Testis (tissue), 5 donors: ENCODE measurements at places on chromosomes 3 and 15.

DNA sequence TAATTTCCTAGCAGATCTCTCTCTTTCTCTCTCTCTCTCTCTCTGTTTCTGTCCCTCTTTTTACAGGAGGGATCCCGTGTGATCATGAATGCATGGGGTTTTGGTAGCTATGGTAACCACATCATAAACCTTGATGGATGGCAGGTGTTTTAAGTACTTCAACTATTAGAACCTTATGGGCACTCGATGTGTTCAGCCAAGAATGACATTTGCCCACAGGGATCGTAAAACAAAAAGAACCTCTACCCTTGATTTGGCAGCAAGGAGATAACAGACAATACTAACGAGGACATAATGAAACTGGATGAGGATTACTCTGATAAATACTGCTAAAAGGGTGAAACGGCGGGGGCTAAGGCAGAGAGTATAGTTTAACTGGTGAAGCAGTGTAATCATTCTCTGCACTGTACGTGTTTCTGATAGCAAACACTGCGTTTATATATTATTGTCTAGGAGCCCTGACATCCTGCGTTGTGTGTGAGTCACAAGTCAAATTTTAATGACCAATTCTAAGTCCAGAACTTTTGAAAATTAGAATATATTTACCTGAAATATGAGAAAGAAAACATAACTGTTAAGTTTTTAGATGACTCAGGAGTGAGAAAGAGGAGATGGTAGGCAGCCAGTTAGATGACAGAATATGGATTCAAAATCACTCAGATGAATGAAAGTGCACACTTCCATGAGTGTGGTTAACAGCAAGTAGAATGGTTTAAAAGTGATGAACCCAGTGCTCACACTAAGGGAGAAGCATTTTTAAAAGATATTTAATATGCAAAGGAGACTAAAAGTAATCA is 80.3 kb downstream of the OTOL1 start:
- DNase-seq, result no peak

- DNase-seq, result no peak
Measured at GRCh38 chr15:59797756-59798604, 108.9 kb upstream of the BNIP2 start.

DNA sequence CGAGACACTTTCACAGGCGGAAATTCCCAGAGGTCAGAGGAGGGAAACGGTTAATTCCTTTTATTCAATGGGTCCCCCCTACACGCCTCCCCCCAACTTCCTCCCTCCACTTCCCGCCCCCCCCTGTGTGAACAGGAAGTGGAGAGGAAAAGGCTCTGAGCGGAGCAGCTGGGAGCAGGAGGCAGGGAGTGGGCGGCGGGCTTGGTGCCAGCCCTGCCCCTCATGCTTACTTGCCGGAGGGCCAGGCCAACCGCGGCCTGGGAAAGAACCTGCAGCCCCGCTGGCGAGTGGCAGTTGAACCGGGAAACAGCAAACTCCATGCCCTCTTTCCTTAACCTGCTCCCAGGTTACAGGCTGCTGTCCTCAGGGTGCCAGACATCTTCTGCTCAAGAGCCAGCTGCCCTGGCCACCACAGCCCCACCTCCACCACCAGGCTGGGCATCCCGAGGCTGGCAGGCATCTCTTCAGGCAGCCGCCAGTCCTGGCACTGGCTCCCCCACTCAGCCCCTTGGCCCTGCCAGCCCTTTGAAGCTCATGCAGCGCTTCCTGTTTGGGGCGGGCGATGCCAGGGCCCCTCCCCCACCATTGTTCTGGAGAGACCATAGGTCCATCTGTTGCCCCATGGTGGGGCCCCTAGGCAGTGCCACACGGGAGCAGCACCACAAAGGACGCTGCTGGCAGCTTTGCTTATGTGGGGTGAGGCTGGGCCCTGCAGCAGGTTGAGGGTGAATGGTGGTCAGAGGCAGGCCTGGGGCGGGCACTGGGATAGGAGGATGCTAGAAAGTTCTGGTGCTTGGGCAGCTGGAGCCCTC is 12.9 kb downstream of the VPS18 start:
- DNase-seq, result no peak

GRCh38 chr3:173371848-173372487 is 25.6 kb upstream of the NLGN1 start:
- DNase-seq, result peak; percentile 42

DNA sequence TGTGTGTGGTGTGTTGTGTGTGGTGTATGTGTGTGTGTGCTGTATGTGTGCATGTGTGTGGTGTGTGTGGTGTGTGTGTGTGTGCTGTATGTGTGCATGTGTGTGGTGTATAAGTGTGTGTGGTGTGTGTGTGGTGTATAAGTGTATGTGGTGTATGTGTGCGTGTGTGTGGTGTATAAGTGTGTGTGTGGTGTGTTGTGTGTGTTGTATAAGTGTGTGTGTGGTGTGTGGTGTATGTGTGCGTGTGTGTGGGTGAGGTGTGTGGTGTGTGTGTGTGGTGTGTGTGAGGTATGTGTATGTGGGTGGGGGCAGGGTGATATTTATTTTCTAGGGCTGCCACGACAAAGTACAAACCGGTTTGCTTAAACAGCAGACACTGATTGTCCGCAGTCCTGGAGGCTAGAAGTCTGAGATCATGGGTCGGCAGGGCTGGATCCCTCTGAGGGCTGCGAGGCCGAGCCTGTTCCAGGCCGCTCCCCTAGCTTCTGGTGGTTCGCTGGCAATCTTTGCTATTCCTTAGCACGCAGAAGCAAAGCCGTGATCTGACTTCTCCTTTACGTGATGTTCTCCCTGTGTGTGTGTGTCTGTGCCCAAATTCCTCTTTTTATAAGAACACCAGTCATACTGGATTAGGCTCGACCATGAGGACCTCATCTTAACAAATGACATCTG is 160.2 kb downstream of the XXYLT1 start:
- DNase-seq, result peak; percentile 63

GRCh38 chr3:147807776-147808175 is 398.6 kb downstream of the ZIC1 start:
- DNase-seq, result no peak

DNA sequence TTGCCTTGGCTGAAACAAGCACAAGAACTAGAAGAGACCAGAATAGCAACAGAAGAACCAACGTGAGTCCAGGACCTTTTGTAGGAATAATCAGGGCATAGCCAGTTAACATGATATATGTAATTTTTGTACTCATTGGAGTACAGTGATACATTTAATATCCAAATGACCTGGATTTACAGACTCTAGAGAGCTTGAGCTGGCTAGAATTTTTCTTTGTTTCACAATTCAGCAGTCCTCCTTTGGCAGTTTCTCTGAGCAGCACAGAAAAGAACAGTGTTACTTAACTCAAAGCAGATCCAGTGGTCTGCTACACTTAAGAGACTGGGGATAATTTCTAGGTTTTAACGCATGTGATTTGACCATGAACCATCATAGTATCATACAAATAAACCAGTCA is 245.7 kb downstream of the ADAMTSL3 start:
- DNase-seq, result no peak

DNA sequence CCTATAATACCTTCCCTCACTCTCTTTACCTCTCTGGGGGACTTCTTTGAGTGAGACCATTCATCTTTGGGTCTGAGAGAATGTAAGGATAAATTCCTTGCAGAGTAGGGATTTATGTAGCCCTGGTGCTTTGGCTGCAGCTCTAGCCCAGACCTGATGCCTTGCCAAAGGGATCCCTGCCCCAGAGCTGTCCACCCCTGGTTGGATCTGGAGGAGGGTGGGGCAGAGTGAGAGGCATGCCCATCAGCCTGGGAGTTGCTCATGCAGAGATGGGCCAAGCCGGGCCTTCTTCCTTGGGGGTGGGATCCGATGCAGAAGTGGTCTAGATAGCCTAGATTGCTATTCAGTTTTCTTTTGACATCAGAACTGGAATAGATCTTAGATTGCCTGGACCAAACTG is 31.5 kb downstream of the RTP1 start:
- no peak for DNase-seq

GRCh38 chr3:49785565-49786356 is 581 bp downstream of the IP6K1 start:
- peak; percentile 64 for DNase-seq

- DNase-seq, result no peak
Measured at GRCh38 chr3:87288446-87288845, 12.1 kb upstream of the POU1F1 start.

DNA sequence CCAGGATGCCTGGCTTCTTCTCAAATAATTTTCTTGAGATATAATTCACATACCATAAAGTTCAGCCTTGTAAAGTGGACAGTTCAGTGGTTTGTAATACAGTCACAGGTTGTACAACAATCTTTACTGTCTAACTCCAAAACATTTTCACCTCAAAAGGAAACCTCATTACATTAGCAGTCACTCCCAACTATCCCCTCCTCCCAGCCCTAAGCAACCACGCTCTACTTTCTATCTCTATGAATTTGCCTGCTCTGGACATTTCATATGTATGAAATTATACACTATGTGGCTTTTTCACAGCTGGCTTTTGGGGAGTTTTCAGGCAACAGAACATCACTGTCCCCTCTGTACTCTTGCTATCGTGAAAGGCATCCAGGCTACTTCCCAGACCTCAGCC is 17.5 kb downstream of the TGM5 start:
- DNase-seq, result no peak

DNA sequence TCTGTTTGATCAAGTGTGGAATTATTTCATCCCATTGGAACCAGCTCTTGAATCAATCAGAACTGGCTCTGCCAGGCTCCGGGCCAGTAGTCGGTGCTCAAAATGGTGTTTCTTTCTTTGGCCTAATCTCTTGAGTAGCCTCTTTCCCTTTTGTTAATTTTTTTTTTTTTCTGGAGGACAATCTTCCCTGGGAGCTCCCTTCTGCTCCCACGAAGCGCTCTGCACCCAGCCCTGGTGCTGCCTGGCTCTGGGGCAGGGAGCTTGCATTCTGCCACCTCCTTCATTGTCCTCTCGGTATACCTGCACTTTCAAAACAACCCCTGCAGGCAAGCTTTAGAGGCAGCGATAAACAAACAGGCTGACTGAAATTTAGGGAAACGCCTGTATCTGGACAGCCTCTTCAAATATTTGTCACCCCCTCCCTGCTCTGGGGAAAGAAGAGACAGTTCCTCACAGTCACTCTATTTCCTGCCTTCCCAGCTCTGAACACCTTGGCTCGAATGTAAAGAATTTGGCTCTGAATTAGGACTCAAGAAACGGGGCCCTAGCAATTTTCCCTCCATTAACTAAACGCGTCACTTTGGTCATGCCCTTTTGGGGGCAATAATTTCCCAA is 1.1 kb upstream of the THSD4 start:
- no peak for DNase-seq

- DNase-seq, result peak; percentile 65
Measured at GRCh38 chr15:51758645-51759044, 7.2 kb downstream of the TMOD2 start.

- DNase-seq, result no peak
Measured at GRCh38 chr3:8266730-8267131, 234.9 kb upstream of the LMCD1 start.

- no peak for DNase-seq
Measured at GRCh38 chr3:14849638-14850230, 31.0 kb downstream of the FGD5 start.

GRCh38 chr3:134718726-134719125 is 67.9 kb upstream of the KY start:
- DNase-seq, result no peak

- no peak for DNase-seq
Measured at GRCh38 chr3:162994165-162994564, 1497.6 kb downstream of the OTOL1 start.

DNA sequence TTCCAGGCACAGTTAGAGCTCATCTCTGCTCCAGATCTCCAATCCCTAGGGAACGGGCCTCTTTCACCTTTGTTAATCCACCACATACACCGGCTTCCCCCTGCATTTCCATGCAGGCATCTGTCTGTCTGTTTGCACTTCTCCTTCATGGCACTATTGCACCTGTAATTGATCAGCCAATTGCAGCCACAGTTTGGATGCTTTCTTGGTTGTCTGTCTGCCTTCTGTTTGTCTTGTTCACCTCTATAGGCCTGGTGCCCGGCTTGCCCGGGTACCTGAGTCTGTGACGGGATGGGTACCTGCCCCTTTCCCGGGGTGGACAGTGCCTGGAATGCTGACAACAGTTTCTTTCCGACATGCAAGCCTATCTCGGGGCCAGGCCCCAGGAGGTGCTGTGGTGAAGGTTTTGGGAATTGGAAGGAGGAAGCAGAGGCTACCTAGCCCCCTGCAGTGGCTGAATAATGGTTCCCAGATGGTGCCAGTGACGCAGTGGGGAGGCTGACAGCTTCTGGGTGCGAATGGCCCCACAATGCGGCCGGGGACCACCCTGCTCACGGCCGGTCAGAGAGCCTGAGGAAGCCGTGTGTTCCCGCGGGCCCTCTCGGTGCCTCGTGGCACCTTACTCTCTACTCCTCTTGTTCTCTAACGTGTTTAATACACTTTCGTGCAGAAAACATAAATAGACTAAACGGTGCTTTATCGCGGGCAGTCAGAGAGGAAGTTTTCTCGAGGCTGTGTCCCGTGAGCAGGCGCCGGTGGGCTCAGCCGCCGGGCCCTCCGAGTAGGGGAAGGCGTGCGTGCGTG is 31.3 kb upstream of the RAB6B start:
- peak; percentile 24 for DNase-seq

- no peak for DNase-seq
Measured at GRCh38 chr3:172311217-172311616, 137.0 kb downstream of the GHSR start.

- DNase-seq, result no peak
Measured at GRCh38 chr3:9340472-9340902, 22.4 kb upstream of the THUMPD3 start.

- DNase-seq, result no peak
Measured at GRCh38 chr3:171284308-171285075, 175.7 kb downstream of the TNIK start.

DNA sequence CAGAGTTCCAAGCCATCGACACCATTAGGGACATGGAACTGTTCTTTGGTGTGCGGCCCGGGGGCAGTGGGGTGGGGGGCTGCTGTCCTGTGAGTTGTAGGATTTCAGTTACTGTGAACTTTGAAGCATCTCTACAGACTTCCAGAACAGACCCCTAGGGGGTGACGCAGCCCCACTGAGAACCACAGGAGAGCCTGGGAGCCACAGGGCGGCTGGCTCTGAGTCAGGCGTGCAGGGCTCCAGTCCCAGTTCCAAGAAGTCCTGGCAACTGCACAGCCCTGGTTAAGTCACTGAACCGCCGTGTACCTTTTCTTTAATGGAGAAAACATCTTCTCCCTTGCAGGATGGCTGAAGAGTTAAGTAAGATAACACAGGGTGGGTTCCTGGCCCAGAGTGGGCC is 23.5 kb upstream of the LRTM1 start:
- DNase-seq, result peak; percentile 78

GRCh38 chr3:32994045-32994444 is 42.6 kb downstream of the CCR4 start:
- no peak for DNase-seq

DNA sequence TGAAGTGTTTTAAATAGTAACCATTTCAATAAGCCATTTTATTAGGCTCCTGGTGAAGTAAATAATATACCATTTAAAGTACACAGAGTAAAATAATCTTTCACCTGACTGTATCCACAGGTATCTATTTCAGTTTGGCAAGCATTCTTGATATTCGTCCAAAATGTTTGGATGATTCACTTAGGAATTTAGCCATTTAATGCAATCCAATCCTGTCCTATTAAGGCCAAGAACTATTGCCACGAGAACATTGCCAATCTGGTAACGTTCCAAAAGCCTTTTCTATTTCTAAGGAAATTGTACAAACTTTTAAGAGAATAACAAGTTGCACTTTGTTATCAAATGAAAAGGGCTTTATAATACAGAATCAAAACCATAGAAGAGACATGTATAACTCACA is 209.8 kb upstream of the THRB start:
- DNase-seq, result no peak
